Activated T-helper 17 cell treated with anti-CD3 and anti-CD28 coated beads, Interleukin-2, amount 50 U/mL, for 72 hours (primary cell): ENCODE measurements at places on chromosomes 5 and 9.
A peak's percentile ranks its signal among the peaks of the same experiment; 100 is the strongest.

GRCh38 chr5:39816156-39816845 is 391.5 kb upstream of the DAB2 start:
- no peak for ATAC-seq

- peak; percentile 92 for ATAC-seq
These were observed 5.3 kb upstream of the TJP2 start for GRCh38 chr9:69168709-69169217.

DNA sequence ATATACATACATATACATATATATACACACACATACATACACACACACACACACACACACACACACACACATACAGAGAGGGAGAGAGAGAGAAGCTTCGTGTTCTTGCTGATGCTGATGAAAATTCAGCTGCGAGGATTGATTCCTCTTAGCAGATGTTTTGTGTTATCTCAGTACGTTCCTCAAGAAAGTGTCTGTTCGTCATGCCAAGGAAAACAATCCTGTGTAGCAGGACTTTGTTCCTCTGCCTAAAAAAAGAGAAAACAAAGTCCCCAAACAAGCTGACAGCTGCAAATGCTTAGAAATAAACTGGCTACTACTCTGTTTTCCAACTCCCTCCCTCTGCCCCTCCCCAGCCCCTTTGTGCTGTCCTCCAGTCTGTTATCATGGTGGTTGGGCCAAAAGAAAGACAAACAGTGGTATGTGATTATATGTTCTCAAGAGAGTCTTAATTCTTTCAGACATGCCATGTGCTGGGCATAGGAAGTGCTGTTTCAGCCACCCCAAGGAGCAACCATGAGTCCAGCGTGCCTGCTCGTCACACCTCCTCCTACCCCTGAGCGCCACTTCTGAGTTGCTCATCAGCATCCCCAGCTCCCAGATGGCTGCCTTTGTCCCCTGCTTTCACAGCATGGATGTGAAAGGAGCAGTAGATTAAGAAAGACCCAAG is 71.5 kb upstream of the EQTN start:
- no peak for ATAC-seq

DNA sequence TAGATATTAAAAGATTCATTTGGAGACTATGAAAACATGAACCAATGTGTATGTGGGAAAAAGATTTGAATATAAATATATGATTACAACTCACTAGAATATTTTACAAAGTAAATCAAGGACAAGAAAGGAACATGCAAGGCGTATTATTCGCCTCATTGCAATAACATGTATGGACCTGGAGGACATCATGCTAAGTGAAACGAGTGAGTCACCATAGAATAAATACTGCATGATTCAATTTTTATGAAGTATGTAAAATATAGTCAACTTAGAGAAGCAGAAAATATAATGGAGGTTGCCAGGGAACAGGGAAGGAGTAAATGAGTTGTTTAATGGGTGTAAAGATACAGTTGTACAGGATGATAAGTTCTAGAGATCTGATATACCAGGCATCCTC is 4.9 kb downstream of the TXNDC8 start:
- no peak for ATAC-seq

DNA sequence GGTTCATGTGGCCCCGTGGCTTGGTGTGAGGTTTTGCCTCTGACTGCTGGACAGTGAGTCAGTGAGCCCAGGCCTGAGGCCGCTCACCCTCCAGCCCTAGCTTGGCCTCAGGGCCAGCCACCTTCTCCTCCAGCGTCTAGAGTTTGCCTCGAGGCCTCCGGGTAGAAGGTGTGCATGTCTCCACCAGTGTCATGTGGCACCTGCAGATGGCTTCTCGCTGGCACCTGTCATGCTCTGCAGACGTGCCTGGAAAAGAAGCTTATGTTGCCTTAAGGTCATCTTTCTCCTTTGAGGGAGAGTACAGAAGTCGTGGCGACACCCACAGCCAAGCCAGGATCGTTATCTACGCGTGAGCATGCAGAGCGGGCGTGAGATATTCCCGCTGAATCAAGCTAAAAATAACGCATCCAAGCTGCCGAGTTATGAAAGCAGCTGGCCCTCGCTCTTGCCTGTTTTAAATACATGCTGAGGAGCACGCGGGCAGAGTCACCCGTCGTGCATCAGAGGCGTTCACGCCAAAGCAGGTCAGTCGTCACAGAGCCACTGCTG is 79.7 kb upstream of the FCN2 start:
- no peak for ATAC-seq

DNA sequence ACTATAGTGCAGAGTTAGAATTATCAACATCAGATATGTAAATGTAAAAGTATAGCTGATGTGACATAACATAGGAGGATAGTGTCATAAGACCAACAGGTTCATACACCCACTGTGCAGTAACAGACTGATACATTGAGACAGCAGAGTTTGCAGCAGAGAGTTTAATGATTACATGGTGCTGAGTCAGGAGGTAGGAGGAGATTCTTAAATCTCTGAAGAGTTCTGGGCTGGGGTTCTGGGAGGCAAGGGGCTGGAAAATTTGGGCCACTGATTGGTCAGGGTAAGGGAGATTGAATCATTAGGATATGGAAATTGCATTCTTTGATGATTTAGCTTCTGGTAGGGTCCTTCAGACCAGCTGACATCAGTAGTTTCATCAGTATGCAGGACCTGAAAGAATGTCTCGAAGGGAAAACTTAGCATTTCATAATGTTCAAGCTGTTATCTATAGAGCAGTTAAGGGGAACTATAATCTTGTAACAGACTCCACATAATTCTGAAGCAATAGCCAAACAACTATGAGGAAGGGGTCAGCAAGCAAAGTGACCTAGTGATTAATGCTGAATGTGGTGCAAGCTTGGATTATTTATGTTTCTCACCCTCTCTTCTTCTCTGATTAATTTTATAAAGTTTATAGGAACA is 35.6 kb downstream of the CCL28 start:
- no peak for ATAC-seq

- no peak for ATAC-seq
These were observed 127.6 kb upstream of the NMUR2 start for GRCh38 chr5:152532714-152533113.

DNA sequence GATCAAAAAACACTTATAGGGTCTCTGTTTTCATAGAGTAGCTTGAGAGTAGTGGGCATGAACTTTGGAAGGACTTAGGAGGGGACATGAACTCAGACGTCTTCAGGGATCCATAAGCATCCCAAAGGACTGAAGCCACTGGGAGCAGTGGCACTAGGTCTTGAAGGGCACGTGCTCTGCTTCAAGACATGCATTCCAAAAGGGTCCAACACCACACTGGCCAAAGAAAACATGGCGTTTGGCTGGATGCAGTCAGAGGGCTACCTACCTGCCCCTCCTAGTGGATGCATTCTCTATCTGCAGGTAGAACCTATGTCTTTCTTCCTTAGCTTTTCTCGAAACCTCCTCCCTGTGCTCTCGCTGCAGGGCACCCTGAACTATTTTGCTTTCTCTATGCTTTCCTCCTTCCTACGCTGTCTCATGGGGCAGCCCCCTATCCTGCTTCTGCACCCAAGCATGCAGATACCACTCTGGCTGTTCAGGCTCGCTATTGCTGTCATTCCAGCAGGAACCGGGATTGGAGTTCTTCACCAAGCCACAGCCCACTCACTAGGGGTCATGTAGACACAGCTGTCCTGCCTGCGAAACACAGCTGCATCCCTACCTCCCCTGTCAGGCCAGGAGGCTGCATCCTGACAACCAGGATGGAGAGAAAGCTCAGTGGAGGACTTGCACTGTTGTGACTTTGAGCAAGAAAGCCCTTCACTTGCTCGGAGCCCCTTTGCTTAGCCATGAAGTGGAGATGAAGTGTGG is 11.9 kb downstream of the FAM240B start:
- peak; percentile 40 for ATAC-seq

GRCh38 chr9:18352711-18353110 is 121.2 kb upstream of the ADAMTSL1 start:
- ATAC-seq = no peak

GRCh38 chr5:143156572-143156971 is 246.9 kb downstream of the NR3C1 start:
- ATAC-seq = no peak

GRCh38 chr5:127320032-127320965 is 29.7 kb downstream of the MEGF10 start:
- ATAC-seq = peak; percentile 91

GRCh38 chr5:173796721-173797495 is 91.2 kb upstream of the CPEB4 start:
- no peak for ATAC-seq
